ENCODE measurements at places on chromosomes 7 and 10. TPM values are rescaled to one million over a fixed set of nuclear protein-coding genes. Genes with fewer than 3 reads are reported as not detected.
A peak's percentile ranks its signal among the peaks of the same experiment; 100 is the strongest.

C10orf105 gene
- total RNA-seq: not detected

NPS gene
- total RNA-seq: not detected

TES gene
- 1.8 TPM for total RNA-seq

VAX1 gene
- not detected for total RNA-seq

IGF2BP3 gene
- 74.1 TPM for total RNA-seq

ERLIN1 gene
- total RNA-seq: 63.0 TPM

CPA1 gene
- 0.34 TPM for total RNA-seq

AZGP1 gene
- total RNA-seq: not detected

DGKB gene
- 0.07 TPM for total RNA-seq

DNA sequence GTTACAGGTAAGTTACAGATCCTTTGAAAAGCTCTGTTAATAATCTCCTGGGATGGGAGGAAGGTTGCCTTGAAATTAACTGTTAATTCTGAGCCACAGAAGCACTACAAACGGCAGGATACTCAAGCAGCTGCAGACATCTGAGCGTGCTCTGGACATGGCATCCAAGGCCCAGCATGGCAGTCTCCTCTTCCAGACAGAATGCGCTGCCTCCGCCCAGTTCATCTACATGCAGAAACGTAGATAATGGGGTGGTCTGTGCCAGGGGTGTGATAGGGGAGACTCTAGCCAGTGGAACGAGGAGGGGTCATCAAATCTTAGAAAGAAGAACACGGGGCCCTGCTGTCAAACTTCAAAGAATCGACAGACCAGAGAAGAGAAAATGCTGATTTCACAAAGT is 13.8 kb downstream of the VIPR2 start:
- DNase-seq: no peak

DNA sequence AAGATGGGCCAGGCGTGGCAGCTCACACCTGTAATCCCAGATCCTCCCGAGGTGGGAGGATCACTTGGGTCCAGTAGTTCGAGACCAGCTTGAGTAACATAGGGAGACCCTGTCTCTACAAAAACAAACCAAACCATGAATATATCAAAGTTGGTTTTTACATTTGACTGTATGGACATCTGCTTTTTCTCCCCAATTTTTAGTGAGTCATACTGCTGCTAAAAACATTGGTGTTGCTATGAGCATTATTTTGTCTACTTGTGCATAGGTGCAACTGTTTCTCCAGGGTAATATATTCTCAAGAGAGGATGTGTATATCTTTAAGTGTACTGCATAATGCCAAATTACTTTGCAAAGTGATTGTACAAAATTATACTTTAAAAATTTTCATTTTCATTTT is 769 bp upstream of the TMEM248 start:
- no peak for DNase-seq

DNA sequence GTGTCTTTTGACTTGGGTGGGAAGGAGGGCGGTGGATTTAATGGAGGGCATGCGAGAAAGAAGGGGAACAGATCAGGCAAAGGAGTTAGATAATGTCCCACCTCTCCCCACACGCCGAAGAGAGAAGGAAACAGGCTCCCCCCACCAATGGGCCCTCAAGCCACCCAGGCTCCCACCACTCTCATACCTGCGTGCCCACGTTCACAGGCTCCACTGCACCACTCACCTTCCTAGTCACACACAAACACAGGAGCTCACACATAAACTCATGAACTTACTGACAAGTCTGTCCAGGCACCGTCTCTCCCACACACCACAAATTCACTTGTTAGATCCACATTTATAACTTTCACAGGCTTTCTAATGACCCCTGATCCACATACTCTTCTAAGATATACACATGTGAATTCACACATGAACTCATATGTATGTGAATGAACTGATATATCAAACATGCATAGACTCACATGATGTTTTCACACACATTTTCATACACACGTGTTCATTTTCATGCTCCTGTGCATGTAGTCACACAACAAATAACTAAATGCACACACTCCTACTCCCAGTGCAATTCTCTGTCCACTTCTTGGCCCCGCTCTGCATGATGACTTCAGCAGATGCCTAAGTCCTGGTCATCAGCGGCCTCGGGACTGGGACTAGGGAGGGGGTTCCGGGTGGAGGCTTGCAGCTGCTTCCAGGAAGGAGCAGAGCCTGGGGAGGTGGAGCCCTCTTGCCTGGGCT is 1.5 kb downstream of the LZTS2 start:
- DNase-seq: peak; percentile 75

GRCh38 chr10:73923935-73924598 is 13.1 kb downstream of the PLAU start:
- DNase-seq: no peak

DNA sequence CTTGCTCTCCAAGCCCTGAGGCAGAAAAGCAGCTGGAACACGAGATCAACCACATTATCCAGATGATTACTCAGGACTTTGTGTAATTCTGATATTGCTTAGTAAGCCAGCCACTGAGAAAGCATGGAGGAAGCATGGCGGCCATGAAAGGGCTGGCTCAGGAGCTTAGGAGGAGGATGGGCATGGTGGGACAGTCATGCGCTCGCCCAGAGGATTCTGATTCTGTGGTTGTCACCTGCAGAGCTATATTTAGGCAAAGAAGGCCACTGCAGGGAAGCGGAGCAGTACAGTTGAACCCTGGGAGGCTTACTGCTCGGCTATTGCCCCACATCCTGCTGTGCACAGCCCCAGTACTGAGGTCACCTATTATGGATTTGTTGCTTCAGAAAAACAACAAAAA is 128.8 kb upstream of the DNAJB12 start:
- DNase-seq: no peak

DNA sequence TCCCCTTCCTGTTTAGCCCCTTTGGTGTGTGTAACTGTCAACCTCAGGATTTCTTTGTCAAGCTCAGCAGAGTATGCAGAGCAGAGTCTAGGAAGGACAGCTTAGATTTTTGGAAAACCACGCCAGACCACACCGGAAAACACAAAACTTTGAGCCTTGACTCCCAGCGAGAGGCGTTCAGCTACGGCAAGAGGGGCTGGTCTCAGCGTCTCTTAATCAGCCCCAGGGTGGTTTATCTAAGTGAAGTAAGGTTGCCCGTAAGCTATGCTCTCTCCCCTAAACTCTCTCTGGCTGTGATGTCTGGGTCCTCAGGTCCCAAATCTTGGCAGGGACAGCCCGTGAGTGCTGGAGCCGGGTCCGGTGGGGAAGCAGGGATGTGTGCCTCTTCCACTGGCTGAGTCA is 230.9 kb downstream of the KLF6 start:
- no peak for DNase-seq

- DNase-seq: peak; percentile 40
Measured at GRCh38 chr10:35011771-35012191, 78.4 kb downstream of the CUL2 start.

- DNase-seq: no peak
Measured at GRCh38 chr10:45514291-45515270, 140.6 kb downstream of the ALOX5 start.

GRCh38 chr10:74652664-74653063 is 173.7 kb upstream of the KAT6B start:
- no peak for DNase-seq

- DNase-seq: no peak
Measured at GRCh38 chr7:6571160-6571779, 6.0 kb upstream of the ZDHHC4 start.

DNA sequence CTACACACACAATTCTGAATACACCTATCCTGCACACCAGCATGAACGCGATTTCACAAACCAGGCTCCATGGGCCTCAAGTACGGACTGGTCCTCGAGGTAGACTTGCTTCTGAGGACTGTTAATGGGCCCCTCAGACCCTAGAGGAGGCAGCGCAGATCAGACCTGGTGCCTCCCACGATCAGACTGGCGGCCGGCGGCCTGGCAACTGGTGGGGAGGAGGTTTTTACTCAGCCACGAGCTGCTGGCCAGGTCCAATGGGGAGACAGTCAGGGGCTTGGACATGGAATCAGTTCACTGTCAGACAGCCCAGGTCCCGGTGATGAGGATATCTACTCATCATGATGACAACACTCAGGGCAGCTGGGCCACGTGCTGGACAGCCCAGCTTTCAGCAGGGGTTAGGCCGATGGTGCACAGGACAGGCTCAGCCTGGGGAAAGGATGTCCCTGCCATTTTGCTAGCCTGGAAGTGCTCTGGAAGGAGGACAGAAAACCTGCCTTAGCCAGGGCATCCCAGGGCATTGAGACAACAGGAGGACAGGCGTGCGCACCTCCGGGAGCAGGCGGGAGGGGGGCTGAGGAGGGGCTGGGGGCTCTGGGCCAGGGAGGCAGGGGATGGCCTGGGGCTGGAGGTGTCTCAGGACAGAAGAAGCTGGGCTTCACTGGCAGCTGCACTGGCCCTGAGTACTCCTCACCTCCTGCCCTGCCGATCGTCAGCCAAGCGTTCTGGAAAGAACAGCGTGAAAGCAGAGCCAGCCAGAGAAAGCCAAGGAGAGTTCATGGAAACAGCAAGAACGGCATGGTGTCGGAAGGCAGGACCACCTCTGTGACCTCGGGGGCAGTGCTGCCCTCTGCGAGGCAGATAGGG is 48.0 kb upstream of the RASGEF1A start:
- no peak for DNase-seq

DNA sequence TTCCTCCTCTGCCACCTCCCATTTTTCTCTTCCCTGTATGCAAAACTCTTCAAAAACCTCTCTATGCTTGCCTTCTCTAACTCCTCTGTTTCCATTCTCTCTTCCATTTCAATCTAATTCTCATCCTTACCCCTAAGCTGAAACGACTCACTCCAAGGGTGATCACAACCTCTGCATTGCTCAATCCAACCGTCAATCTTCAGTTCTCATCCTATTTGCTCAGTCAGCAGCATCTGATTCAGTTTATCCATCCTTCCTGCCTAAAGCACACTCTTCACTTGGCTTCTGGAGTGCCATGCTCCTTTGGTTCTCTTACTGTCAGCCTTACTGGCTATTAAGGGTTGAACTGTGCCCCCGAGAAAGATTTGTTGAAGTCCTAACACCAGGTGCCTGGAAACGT is 163.5 kb upstream of the NEBL start:
- DNase-seq: no peak

GRCh38 chr7:108660465-108660864 is 90.8 kb downstream of the DNAJB9 start:
- DNase-seq: peak; percentile 15

GRCh38 chr10:3427347-3427746 is 254.8 kb upstream of the PITRM1 start:
- no peak for DNase-seq

DNA sequence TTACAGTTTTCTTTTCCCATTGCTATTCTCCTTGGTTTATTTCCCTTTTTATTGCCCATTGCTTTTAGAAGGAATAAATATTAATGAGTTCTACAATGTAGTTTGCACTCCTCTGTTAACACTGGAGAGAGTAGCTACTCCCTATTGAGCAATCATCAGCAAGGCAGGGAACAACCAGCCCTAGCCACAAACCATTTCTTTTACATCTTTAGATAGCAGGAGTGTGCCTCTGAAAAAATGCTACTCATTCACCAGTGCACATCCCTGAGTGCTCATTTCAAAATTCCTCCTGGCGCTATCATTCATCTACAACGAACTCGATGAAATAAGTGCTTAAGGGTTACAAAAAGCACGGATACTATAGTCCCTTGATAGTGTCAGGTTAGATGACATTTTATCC is 252.9 kb downstream of the THSD7A start:
- no peak for DNase-seq

DNA sequence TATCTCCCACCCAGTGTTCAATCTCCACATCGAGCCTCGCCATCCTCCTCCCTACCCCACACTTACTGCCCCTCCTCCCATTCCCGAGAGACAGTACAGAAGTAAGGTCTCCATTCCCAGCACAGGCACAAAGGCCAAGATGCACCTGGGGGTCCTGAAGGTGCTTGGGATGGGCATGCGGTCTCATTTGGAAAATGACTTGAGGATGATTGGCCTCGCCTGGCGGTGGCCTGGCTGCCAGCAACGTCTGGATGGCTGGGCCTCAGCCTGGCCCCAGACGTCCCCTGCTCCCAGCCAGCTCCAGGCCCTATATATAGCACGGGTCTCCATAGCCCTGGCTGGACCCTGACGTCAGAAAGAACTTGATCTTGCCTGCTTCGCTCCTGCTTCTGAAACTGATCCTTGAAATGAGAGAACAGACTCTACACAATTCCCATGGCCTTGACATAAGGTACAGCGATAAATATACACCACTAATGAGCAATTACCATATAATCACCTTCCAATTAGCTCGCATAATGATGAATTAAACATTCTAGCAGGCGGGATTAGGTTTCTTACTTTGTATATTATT is 11.8 kb downstream of the EMX2 start:
- DNase-seq: no peak

DNA sequence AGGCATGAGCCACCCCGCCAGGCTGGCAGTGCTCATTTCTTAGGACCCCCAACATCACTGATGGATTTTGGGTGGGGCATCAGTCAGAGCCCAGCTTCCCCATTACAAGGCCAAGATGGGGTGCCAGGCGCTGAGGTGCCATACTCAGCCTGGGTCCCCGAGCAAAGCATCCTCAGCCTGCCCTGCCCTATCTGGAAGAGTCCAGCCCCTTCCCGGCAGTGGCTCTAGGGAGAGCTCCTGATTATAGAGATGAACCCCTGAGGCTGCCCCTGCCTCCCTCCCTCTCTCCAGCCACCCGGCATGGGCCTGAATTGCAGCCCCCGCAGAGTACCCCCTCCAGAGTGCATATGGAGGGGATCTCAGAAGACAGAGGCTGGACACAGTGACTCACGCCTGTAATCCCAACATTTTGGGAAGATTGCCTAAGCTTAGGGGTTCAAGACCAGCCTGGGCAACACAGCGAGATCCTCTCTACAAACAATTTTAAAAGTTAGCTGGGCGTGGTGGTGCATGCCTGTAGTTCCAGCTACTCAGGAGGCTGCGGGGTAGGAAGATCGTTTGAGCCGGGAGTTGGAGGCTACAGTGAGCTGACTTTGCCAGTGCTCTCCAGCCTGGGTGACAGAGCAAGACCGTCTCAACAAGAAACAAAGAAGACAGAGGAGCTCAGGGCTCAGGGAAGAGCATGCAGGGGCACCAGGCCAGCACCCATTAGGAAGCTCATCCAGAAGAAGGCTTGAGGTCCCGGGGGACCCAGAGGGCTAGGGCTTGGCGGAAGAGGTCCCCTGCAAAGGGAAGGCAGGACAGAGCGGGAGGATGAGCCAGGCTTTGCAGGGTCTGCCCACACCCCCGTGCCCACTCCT is 13.3 kb downstream of the LAT2 start:
- DNase-seq: no peak

- no peak for DNase-seq
Measured at GRCh38 chr10:129743738-129744133, 220.3 kb downstream of the EBF3 start.

DNA sequence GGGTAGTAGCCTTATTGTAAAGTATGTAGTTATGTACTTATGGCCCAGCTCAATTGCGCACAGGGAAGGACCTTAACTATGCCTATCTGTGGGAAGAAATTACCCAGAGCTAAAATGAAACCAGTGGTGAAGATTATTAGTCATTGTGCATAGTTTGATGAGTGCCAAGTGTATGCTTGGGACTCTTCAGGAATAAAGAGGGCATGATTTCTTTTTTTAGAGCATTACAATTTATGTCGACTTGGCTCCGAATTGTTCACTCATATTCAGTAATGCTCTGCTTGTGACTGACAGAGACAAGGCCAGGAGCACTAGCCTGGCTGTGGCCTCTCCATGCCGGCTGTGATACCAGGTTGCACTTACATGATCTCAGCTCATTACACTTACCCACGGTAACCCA is 269.5 kb downstream of the TRIL start:
- DNase-seq: peak; percentile 64

Measured in A172 (cell line).